ENCODE measurements at places on chromosomes 6 and 20. TPM values are rescaled to one million over a fixed set of nuclear protein-coding genes. Genes with fewer than 3 reads are reported as not detected.

The SNAP91 gene
- 4.7 TPM for total RNA-seq

DNA sequence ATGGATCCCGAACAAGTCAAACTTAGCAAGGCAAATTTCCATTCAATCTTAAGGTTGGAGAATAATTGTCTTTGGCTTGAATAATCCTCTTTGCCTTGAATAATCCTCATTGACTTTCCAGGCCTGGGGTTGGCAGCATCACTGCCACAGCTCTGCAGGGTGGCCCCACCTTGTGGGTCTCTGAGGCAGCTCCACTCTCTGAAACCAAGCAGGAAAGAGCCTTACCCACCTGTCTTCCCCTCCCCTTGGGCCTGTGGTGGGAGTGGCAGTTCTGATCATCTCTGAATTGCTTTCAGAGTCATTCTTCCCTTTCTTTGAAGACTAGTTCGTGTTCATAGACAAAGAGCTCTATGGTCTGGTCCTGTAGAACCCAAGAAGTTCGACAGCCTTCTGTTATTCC is 47.5 kb downstream of the KCNQ5 start:
- no peak for DNase-seq
- H3K27me3 ChIP-seq = no peaks in the 10 kb centered on the region
- no peaks in the 10 kb centered on the region for H3K36me3 ChIP-seq
- H3K4me1 ChIP-seq = no peaks in the 10 kb centered on the region

DNA sequence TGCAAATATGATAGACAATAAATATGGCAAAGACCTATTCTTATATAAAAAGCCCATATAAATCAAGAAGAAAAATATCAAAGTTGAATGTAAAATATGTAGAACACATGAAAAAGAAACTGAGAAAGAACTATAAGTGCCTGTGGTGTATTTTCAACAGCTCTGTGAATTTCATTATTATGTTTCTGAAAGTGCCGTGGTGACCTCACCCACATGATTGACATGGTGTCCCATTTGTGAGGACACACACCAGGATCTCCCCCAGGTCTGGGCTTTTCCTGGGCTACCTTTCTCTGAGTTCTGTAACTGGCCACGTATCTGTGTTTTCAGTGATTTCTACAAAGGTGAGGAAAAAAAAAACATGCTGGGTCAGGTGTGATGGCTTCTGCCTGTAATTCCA is 86.7 kb downstream of the BMP6 start:
- DNase-seq = no peak
- no peaks in the 10 kb centered on the region for H3K36me3 ChIP-seq
- H3K4me3 ChIP-seq = no peak overlapping the region
- H3K4me1 ChIP-seq = peaks cover 5% of the 10 kb centered on the region

GRCh38 chr20:57967364-57967763 is 257.5 kb upstream of the PMEPA1 start:
- peaks cover 43% of the 10 kb centered on the region for H3K4me1 ChIP-seq
- H3K4me3 ChIP-seq = no peak overlapping the region
- H3K27ac ChIP-seq = no peak overlapping the region
- no peaks in the 10 kb centered on the region for H3K36me3 ChIP-seq

- H3K4me3 ChIP-seq = no peak overlapping the region
- H3K36me3 ChIP-seq = no peaks in the 10 kb centered on the region
- H3K27ac ChIP-seq = peak overlapping the region; percentile 49
- no peak for DNase-seq
- no peaks in the 10 kb centered on the region for H3K27me3 ChIP-seq
These were observed 288.1 kb upstream of the PRDM1 start for GRCh38 chr6:105797983-105798453.

DNA sequence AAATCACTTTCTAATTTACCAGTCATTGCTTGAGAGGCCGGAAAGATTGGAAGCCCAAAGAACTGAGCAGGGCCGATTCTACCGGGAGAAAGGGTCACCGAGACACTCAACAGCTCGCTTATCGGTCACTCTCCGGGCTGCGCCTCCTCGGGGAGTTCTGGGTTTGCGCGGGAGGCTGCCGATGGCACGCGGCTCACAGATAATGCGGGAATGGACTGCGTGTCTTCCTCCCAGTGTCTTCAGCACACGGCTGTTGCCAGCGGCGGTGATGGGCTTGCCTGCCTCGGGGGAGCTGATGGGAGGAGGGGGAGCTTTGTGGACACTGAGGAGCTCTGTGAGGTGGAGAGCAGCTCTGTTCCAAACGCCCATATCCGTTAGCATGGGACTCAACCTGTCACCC is 314.6 kb downstream of the CDH4 start:
- no peaks in the 10 kb centered on the region for H3K36me3 ChIP-seq
- DNase-seq = no peak
- H3K27ac ChIP-seq = no peak overlapping the region

DNA sequence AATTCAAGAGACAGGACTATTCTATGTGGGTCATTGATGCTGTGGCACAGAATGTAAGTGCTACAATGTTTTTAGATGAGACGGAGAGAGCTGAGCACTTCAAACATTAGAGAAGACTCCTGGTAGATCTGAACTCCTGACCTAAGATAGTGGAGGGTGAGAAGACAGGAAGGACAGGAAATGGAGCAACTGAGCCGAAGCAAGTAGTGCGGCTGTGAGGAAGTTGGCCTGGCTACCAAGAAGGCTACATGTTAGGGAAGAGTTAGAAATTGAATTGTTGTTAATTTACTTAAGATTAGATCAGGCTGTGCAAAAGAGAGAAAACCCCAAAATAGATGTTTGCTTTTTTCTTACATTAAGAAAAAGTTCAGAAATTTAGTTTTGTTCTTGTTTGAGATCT is 14.4 kb upstream of the MLIP start:
- no peaks in the 10 kb centered on the region for H3K4me1 ChIP-seq
- no peak overlapping the region for H3K4me3 ChIP-seq
- H3K36me3 ChIP-seq = no peaks in the 10 kb centered on the region
- no peak for DNase-seq
- H3K27me3 ChIP-seq = no peaks in the 10 kb centered on the region

- H3K4me1 ChIP-seq = peaks cover 5% of the 10 kb centered on the region
- H3K4me3 ChIP-seq = no peak overlapping the region
- H3K36me3 ChIP-seq = no peaks in the 10 kb centered on the region
- no peak overlapping the region for H3K27ac ChIP-seq
These were observed 99.6 kb downstream of the PREX1 start for GRCh38 chr20:48728042-48728825.

The GSTA4 gene
- total RNA-seq = 57.7 TPM

GRCh38 chr20:51286758-51287157 is 255.8 kb downstream of the NFATC2 start:
- no peak for DNase-seq
- H3K27ac ChIP-seq = no peak overlapping the region
- H3K36me3 ChIP-seq = no peaks in the 10 kb centered on the region
- H3K4me3 ChIP-seq = no peak overlapping the region
- H3K4me1 ChIP-seq = no peaks in the 10 kb centered on the region

GRCh38 chr20:49573900-49574416 is 6.0 kb upstream of the PTGIS start:
- H3K4me3 ChIP-seq = no peak overlapping the region
- no peak overlapping the region for H3K27ac ChIP-seq
- H3K36me3 ChIP-seq = no peaks in the 10 kb centered on the region
- DNase-seq = no peak
- no peaks in the 10 kb centered on the region for H3K27me3 ChIP-seq

GRCh38 chr6:123780021-123780420 is 23.6 kb upstream of the NKAIN2 start:
- no peak overlapping the region for H3K27ac ChIP-seq
- H3K36me3 ChIP-seq = no peaks in the 10 kb centered on the region
- H3K27me3 ChIP-seq = no peaks in the 10 kb centered on the region
- no peak overlapping the region for H3K4me3 ChIP-seq
- DNase-seq = no peak
- no peaks in the 10 kb centered on the region for H3K4me1 ChIP-seq

All from vagina (tissue), 2 donors.